ENCODE measurements at places on chromosomes 13 and 19. TPM values are rescaled to one million over a fixed set of nuclear protein-coding genes. Genes with fewer than 3 reads are reported as not detected.

- DNase-seq = peak; percentile 81
Measured at GRCh38 chr19:42450314-42450934, 7.7 kb upstream of the CXCL17 start.

DNA sequence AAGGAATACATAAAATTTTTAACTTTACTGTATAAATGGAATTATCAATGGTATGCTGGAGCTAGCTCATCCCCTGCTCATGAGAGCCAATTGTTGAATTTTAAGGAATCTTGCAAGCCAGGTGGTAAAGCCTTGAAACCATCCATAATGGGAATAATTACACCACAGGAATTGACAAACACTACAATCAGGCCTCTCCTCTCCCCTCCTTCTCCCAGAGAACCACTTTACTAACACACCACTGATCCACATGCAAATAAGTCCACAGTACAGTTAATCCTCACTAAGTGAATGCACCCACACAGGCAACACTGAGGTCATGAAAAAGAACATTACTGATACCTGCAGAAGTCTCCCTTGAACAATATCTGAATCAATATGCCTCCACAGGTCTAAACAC, 140.5 kb downstream of the KLF12 start:
- DNase-seq = no peak

- DNase-seq = no peak
Measured at GRCh38 chr13:111909971-111910671, 156.8 kb upstream of the SOX1 start.

DNA sequence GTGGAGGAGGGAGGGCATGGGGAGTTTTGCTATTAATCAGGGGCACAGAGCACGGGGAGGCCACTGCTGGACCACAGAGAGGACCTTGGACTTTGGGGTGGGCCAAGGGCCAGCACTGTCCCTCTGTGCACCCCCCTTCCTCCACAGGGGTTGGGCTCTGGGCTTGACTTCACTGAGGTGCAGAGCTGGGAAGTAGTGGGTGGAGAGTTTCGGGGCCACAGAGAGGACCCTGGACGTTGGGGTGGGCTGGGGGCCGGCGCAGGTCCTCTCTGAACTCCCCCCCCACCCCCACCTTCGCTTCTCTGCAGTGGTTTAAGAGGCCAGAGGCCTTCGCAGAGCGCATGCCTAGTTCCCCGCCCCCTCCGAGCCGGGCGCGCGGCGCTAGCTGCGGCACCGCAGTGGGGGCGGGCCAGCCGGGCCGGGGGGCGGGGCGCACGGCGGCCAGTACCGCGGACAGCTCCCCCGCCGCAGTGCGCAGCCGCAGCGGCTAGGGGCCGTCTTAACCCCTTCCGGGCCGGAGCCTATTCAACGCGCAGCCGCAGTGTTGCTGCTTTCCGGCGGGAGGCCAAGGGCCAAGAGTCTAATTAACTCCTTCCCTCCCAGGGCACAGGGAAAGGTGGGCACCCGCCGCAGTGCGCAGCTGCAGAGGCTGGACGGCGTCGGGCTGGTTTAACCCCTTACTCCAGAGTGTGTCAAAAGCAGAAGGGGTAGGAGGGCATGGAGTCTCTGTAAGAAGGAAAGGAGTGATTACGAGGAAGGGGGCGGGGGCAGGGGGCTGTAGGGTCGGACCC, 3.7 kb downstream of the KCNC3 start:
- DNase-seq = peak; percentile 94

- DNase-seq = peak; percentile 41
Measured at GRCh38 chr19:41753159-41753558, 2.2 kb upstream of the CEACAM6 start.

Gene MEIOSIN
- not detected for total RNA-seq

DNA sequence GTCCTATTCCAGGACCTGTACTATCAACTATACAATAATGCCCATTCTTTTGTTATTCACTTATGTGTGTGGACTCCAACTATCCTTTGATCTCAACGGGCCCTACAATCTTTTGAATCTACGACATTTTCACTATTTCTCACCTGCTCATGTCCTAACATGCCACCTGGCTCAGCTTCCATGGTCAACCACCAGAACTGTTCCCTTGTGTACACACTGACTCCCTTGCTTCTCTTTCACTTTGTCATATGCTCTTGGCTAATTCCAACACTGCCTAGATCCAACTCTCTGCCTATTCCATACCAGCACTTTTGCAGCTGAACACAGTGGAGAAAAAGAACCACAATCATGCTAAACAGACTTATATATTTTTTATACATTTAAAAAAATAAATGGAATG, 53.1 kb downstream of the MICU2 start:
- DNase-seq = no peak

Measured in pancreas (tissue), 10 donors.